ENCODE measurements at places on chromosomes 6 and 20.
A peak's percentile ranks its signal among the peaks of the same experiment; 100 is the strongest.

DNA sequence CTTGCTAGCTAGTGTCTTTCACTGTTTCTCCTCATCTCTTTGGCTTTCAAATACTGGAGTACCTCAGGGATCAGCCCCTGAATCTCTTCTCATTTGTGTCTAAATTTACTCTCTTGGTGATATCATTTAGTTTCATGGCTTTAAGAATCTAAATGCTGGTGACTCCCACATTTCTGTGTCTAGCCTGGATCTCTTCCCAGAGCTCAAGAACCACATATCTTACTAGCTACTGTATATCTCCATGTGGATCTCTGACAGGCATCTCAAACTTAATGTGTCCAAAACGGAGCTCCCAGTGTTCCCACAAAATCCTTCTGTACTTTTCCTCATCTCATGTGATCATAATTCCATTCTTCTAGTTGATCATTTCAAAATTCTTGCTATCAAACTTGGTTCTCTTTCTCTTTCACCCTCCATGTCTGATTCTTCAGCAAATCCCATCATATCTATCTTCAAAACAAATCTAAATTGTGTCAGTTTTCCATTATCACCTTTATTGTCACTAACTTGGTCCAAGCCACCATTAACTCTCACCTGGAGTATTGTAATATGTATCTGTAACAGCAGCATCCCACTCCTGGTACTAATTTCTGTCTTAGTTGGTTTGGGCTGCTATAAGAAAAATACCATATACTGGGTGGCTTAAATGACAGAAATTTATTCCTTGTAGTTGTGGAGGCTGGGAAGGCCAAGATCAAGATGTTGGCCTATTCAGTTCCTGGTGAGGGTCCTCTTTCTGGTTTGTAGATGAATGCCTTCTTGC is 45.9 kb downstream of the CCDC170 start:
- no peak for DNase-seq

DNA sequence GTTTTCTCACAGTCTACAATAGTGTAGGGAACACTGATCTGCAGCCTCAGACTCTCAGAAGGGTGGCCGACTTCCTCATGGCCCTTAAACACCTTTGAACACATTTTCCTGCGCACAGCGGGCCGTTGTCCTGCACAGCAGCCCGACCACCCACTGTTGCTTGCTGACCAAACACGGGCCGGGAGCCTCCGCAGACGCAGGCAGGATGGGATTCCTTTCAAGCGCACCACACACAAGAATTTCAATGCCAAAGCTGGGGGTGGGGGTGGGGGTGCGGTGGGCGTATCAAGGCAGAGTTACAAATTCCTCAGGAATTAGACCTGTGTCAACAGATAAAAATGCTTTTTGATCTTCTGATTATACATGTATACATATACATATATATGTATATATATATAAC is 74.5 kb downstream of the HUS1B start:
- no peak for DNase-seq

DNA sequence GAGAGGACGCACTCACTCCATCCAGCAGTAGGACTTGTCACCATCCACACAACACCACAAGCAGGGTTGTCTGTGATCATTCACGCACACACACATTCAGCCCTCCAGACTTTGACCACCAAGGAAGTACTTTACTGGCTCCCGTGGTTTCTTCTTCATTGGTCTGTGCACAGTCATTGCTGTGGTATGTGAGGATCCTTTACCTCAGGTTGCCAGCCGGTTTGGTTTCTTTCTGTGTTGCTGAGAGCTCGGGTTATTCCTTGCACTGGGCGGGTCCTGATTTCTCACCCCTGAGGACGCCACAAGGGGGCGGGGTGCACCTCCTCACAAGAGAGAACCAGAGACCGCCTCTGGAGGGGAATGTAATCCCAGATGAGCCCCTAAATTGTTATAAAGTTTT is 11.2 kb downstream of the SLC35A1 start:
- DNase-seq = peak; percentile 8

GRCh38 chr6:27720607-27721580 is 191.3 kb downstream of the OR2B2 start:
- no peak for DNase-seq

GRCh38 chr6:6584310-6585002 is 4.1 kb upstream of the LY86 start:
- no peak for DNase-seq
